ENCODE measurements at places on chromosomes 7 and 10.

- no peak for DNase-seq
These were observed 62.5 kb downstream of the C10orf143 start for GRCh38 chr10:130048081-130048480.

DNA sequence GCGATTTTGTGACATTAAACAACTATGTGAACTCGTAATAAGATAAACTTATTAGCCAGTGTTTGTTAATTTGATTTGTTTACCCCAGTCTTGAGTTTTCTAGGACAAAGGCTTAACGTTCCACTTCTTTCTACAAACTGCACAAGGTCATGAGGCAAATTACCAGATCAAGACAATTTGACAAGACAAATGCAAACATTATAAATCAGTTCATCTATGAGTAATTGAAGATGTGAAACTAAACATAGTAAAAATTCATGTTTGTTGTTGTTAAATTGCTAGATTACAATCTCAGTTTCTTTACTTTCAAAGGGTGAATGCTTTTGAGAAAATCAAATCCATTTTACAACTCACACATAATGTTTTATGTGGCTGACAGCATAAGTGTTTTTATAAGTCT lies 13.4 kb upstream of the ZNF804B start:
- DNase-seq = no peak

GRCh38 chr7:139431010-139431409 lies 52.5 kb downstream of the KLRG2 start:
- DNase-seq = no peak

GRCh38 chr7:13130321-13130720 lies 442.9 kb downstream of the ARL4A start:
- DNase-seq = no peak

DNA sequence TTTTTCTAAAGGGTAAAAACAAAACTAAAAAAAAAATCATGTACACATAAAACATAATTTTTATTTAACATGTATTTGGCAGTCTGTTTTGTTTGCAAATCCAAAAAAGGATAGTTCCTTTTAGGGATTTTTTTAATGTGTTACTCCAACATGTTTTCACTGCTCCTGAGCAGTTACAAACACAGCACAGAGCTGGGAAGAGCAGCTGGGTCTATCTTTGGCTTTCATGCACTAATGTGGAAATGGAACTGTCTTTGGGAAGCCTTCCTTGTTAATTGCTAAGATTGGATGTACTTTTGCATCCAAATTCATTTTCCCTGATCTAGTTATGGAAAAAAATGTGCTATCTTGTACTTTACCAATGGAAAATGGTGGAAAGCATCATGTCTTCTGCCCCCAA lies 1035.1 kb downstream of the CNTNAP2 start:
- DNase-seq = no peak

DNA sequence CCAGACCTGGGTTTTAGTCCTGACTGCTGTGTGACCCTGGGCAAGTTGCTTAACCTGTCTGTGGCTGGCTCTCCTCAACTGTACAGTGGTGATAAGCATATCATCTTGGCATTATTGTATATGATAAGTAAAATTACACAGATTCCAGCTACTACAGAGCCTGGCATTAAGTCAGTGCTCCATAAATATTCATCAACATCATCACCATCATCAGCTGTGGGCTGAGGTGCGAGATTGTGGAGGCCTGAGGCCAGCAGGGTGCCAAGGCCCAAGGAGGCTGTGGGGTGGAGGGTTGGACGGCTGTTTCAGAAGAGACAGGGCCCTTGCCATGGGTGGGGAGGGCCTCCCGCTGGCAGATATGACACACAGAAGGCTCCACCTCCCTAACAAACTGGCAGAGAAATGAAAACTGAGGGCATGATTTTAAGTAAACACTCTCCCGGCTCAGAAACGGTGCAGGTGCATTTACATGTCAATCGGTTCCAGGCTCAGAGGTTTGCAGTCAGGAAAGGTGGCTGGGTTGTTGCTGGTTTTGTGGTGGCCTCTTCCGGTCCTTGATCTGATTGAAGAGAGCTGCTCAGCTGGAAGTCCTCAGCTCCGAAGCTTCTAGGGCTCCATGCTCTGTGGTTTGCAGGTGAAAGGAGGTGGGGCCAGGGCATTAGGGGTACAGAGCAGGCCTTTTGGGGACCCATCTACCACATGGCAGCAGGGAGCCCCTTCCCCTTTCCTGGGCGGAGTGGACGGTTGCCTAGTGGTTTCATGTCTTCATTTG lies 10.2 kb downstream of the CRYGN start:
- no peak for DNase-seq

DNA sequence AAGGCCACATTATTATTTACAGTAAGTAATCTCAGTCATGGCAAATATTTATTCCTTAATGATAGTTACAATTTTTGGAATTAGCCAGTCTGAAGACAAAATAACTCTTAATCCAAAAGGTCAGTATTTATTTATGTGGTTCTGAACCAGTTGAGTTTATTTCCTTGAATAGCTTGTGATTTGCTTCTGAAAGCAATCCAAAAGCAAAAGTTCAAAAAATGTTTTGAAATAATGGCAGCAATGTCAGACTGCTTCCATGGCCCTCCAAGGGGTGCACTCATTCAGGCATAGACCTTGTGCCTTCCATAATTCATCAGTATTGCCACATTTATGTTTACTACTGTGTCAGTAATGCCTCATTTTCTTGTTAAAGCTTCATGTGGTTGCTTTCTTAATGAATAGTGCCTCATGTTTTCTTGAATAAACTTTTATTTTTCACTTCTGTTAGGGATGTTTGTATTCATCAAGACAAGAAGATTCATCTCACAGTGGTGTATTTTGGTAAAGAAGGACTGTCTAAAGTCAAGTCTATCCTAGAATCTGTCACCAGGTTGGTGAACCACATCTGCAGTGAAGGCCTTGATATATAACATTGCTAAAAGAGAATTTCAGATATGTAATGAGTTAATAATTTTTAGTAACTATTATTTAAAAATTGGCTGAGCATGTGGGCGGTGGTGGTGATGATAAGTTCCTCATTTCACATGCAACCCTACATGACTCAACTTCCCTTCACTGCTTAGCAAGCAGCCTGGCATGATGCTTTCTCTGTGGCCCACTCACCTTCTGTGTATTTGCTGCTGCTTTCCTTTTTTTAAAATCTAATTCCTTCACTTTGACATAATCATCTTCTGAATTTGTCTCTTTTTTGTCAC lies 22.0 kb downstream of the CSGALNACT2 start:
- DNase-seq = no peak

Data from stimulated activated CD4-positive, alpha-beta T cell treated with anti-CD3 and anti-CD28 coated beads, Interleukin-1b, Interleukin-23, amount 100 ng/mL, for 1 hour (primary cell).